ENCODE measurements at places on chromosomes 6 and 20. TPM values are rescaled to one million over a fixed set of nuclear protein-coding genes. Genes with fewer than 3 reads are reported as not detected.
A peak's percentile ranks its signal among the peaks of the same experiment; 100 is the strongest.

DNA sequence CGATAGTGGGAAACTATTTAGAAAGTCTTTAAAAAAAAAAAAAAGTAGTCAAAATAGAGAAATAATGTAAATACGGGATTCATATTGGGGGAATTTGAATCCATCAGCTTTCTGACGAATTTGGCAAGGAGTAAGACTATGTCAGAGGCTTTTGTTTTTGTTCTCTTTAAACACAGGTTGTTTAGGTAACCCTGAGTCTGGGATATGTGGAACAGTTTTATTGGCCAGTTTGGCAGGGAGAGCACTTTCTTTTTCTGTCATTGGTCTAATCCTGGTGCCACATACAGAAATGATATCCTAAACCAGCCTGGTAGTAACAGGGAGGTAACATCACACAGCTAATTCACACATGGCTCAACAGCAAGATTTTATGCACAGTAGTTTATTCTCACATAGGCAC lies 27.7 kb downstream of the HAO1 start:
- DNase-seq = no peak

DNA sequence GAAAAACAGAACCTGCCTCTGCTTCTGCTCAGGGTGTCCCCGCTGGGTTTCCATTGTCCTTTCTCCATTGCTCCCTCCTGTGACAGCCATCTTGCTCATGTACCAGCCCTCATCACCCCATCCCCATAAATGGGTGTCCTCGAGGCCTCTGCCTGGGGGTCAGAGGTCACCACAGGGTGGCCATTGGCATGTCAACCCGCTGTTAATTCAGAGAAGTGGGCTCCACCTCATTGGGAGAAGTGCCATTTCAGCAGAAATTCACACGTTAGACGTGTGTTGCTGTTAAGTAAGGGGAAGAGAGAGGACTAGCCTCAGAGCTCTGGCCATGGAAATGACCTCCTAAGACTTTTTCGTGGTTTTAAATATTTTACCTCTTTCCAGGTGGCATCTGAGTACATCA lies 71.9 kb downstream of the PTPN1 start:
- DNase-seq = no peak

DNA sequence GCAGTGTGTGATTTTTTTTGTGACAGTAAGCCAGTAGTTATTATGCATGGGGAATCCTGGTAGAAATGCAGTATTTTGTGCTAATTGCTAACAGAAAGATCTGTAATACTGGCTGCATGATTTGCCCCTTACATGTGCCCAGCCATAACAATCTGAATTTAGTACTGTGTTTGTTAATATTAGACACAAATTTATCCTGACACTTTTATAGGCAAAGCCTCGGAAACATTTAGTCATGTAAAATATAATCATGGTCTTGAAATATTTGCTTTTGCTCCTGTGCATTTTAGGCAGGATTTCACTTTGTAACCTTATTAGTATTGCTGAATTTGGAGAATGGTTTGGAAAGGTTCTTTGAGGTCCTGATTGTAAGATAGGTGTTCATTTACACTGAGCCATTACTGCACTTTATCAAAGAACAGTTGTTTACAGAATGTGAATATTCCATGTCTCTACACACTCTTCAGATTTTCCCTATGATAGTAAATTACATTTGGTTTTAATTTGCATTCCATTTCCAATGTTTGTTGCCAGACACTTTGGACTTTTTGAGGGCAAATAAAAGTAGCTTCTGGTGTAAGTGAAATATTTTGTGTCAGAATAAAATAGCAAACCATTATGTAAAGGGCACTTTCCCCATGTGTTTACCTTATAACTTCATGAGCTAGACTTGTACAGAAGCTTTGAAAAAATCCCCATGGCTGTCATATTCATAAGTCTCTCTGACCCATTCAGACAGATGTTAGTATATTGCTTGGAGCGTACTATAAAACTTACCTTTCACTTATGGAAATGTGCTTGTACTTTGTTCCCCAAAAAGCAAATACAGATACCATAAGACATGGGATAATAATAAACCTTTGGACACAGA lies 349.9 kb downstream of the ARHGAP18 start:
- no peak for DNase-seq

DNA sequence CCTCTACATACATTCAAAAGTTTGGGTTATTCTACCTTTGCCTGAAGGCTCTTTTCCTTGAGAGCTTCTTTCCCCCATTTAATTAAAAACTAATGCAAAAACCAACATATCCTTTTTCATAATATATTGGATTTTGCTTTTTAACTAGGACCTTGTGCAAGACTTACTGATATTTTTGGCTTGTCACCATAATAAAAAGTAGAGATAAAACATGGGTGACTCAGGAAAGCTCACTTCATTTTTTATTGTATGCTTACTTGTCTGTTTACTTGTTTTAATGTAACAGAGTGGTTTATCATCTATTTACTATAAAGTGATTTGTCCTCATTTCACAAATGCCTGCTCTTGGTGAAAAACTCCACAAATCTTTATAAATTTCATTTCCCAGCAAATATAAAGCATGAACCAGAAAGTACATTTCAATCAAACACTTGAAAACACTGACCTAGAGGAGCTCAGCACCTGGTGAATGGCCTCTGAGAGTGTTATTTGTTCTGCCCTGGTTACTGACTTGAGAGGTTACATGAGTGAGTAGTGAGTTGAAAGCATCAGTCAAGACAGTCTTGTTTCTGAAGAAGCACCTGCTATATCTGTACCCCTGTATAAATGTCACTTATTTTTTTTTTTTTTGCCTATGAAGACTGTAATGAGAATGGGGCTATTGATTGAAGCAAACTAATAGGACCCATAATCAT lies 20.8 kb downstream of the ADGRG6 start:
- no peak for DNase-seq

GRCh38 chr20:39268981-39269461 lies 306.9 kb downstream of the DHX35 start:
- DNase-seq = peak; percentile 50

DNA sequence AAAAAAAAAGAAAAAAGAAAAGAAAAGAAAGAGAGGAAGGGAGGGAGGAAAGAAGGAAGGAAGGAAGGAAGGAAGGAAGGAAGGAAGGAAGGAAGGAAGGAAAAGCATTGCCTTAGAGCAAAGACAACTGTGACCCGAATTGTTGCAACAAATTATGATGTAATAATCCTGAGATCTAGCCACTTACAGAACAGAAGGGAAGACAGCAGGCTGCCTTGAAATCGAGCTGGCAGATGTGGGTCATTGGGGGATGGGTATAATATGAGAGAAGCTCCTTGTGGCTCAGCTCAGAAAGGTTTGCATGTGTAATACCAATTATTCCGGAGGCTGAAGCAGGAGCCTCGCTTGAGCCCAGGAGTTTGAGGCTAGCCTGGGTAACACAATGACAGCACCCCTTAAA lies 208.1 kb upstream of the PROKR2 start:
- no peak for DNase-seq

DNA sequence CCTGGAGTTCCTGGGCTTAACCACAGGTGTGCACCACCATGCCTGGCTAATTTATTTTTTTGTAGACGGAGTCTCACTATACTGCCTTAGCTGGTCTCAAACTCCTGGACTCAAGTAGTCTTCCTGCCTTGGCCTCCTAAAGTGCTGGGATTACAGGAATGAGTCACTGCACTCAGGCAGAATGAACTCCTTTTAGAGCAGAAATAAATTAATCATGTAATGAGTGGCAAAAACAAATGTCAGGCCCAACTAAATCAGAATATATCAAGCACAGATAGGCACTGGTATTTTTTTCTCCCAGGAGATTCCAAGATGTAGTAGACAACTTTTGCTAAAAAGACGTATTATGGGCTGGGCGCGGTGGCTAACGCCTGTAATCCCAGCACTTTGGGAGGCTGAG lies 2.6 kb downstream of the RPS10 start:
- DNase-seq = no peak

GRCh38 chr6:75526502-75527127 lies 33.0 kb upstream of the FILIP1 start:
- peak; percentile 57 for DNase-seq

DNA sequence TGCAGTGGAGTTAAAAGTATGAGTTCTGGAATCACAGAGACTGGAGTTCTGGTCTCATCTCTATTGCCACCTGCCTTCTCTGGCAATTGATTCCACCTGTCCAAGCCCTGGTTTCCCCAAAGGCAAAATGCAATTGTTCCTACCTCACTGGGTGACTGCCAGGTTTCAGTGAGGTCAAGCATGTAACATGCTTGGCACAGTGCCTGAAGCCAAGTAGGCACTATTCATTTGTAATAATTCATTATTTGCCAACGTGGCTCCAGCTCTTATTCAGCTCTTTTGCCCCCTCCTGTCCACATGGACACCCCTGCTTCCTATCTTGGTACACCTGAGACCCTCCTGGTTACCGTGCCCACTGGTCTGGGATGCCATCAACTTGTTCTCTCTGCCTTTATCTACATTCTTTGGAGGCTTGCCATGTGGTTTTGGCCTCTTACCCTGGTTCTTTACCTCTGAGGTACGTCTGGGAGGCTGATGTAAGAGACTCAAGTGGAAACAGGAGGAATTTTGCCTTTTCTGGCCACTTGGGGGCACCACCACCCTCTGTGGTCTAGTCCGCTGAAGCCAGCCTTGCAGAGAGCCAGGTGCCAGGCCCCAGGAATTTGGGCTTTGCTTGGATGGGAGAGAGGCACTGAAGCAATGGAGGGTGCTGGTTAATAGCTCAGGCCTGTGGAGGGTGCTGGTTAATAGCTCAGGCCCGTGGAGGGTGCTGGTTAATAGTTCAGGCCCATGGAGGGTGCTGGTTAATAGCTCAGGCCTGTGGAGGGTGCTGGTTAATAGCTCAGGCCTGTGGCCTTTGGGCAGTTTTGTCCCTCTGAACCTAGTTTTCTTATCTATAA lies 1.7 kb downstream of the KCNK15 start:
- DNase-seq = peak; percentile 71

DNA sequence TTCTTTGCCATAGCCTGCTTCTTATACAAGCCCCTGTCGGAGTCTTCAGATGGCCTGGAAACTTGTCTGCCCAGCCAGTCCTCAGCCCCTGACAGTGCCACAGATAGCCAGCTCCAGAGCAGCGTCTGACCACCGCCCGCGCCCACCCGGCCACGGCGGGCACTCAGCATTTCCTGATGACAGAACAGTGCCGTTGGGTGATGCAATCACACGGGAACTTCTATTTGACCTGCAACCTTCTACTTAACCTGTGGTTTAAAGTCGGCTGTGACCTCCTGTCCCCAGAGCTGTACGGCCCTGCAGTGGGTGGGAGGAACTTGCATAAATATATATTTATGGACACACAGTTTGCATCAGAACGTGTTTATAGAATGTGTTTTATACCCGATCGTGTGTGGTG lies 29.5 kb downstream of the SLCO4A1 start:
- no peak for DNase-seq

DNA sequence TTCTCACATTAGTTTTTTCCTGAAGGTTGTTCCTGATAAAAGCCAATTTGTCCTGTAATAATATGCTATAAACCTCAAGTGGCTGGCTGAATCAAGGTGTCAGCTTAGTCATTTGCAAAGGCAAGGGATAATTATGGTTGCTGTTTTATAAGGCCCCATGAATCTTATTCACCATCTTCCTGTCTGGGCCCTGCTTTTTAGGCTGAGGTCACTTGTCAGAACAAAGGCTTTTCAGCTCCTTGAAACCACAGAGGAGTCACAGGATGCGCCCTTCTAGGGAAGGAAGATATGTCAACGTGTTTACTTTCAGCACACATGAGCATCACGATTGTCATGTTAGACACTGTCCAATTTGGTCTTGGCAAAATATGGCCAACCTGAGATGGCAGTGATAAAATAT lies 64.8 kb upstream of the NAA20 start:
- no peak for DNase-seq

GRCh38 chr6:166752097-166752496 lies 125.0 kb upstream of the RPS6KA2 start:
- DNase-seq = no peak

GRCh38 chr20:17841751-17842215 lies 126.8 kb downstream of the SNX5 start:
- DNase-seq = no peak

The EDN3 gene
- not detected for total RNA-seq

The PAK1IP1 gene
- 21.7 TPM for total RNA-seq

The SAMD5 gene
- total RNA-seq = not detected

The ZNF165 gene
- total RNA-seq = 5.1 TPM

The SLC35D3 gene
- total RNA-seq = not detected

The ADGRG6 gene
- 1.5 TPM for total RNA-seq

The GINS1 gene
- 22.4 TPM for total RNA-seq

The SNAP91 gene
- not detected for total RNA-seq

The HLA-DRB5 gene
- 1.7 TPM for total RNA-seq

Data from activated T-cell treated with anti-CD3 and anti-CD28 coated beads, Interleukin-2, amount 50 U/mL, for 72 hours (primary cell).